ENCODE measurements at places on chromosomes 13 and 19.

DNA sequence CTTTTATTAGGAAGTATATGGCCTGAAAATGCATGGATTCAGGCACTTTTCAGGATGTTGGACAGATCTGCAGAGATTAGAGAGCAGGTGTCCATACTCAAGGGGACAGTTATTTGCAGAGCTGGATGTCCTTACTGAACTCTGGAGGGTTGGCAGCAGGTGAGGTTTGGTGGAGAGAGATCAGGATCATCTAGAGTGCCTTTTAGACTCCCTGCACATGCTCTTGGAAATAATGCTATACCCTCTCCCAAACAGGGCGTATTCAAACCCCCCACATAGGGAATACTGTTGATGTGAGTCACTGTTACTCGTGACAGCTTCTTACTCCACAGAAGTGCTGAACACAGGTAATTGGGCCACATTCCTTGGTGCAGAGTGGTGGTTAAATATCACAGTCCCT, 725.7 kb upstream of the SGCG start:
- DNase-seq = no peak

GRCh38 chr19:18723871-18724377, 40.4 kb downstream of the CRTC1 start:
- DNase-seq = no peak

GRCh38 chr13:39025433-39025839, 12.5 kb downstream of the PROSER1 start:
- no peak for DNase-seq

DNA sequence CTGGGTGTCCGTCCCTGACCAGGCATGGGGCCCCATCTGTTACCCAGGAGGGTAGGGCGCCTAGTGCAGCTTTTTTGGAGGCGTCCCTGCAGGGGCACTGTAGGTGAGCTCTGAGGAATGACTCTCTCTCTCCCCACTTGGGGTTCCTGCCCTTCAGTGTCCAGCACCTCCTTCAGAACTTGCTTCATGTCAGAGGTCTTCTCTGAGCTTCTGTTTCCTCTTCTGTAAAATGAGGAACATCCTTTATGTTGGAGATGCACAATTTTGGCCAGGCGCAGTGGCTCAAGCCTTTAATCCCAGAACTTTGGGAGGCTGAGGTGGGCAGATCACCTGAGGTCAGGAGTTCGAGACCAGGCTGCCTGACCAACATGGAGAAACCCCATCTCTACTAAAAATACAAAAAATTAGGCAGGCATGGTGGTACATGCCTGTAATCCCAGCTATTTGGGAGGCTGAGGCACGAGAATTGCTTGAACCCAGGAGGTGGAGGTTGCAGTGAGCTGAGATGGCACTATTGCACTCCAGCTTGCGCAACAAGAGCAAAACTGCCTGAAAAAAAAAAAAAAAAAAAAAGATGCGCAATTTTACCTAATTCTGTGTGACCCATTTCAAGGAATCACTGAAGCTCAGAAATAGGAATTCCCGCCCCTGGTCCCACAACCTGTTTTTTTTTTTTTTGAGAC, 15.2 kb upstream of the PIK3R2 start:
- no peak for DNase-seq

- no peak for DNase-seq
These were observed 110.0 kb downstream of the FREM2 start for GRCh38 chr13:38796890-38797289.

- no peak for DNase-seq
These were observed 160.2 kb downstream of the URI1 start for GRCh38 chr19:30102239-30102638.

GRCh38 chr19:33311326-33311682, 9.0 kb upstream of the CEBPA start:
- DNase-seq = no peak

DNA sequence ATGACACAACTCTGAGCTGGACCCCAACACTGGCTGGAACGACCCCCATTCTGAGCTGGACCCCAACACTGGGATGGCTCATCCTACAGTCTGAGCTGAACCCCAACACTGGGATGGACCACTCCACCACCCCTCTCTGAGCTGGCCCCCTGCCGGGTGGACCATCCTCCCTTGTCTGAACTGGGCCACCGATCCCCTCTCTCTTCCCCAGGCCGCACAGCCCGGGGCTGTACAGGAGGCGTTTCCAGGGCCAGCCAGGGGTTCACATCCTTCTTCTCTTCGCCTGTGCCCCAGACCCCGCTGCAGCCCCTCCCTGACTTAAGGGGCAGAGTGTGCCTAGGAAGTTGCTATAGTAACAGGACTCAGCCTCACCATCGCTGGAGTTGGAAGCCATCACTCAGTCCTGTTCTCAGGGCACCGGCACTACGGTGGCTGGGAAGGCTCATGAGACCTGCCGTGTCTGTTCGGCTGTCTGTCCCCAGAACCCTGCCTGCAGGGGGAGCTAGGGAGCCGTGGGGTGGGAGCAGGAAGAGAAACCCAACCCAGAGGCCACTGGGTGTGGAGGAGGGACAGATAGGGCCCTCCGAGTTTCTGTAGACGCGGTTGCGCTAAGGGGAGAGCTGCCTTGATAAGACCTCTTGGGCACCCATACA, 3.7 kb downstream of the PRKACA start:
- peak; percentile 65 for DNase-seq

DNA sequence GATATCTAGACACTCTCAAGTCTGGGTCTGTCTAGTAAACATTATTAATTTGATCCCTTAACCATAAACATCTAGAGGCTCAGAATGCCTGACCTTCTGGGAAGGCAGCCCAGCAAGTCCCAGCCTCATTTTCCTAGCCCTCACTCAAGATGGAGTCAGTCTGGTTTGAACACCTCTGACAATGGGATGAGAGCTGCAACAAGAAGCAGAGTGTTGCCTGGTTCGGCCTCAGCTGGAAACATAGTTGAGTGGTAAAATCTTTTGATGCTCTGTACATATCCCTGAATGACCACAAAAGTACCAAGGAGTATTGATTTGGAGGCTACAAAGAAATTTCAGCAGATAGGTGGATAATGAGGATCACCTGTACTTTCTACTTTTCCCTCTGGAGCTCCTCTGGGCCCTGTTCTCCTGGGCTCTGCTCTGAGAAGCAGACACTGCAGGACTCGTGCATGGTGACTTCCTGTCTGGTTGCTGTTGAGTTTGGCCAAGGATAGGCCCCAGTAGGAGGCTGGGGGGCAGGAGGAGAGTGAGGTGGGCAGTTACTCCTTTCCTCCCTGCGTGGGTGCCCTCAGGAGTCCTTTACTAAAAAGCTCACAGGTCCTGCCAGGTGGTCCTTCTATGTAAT, 68.4 kb upstream of the SLC15A1 start:
- no peak for DNase-seq

Data from left ventricle myocardium superior (tissue), 1 donor.